Spleen (tissue), 13 donors: ENCODE measurements at places on chromosomes 1 and 21.
A peak's percentile ranks its signal among the peaks of the same experiment; 100 is the strongest.

DNA sequence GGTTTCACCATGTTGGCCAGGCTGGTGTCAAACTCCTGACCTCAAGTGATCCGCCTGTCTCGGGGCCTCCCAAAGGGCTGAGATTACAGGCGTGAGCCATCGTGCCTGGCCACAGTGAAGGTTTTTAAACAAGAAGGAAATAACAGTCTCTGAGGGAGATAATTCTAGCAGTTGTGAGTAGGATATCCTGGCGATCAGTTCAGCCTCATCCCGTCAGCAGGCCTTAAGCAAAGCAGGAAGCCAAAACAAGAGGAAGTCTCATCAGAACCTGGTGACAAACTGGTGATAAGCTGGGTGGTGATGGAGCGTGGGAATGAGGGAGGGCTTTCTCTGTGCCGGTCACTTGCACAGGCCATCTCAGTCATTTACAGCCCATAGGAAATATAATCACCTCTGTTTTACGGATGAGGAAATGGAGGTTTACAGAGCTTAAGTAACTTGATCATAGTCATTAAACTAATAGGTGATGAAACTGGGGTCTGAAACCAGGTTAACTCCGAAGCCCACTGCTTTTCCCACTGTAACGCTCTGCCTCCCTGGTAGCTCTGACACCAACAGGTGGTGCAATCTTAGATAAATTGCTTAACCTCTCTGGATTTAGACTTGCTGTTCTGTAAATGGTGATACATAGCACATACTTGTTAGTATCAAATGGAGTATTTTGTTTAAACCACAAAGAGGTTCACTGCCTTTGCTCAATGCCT is 40.8 kb upstream of the A3GALT2 start:
- no peak for DNase-seq

- DNase-seq: no peak
Observed at GRCh38 chr1:81682490-81682889, 118.2 kb upstream of the ADGRL2 start.

- no peak for DNase-seq
Observed at GRCh38 chr1:110409316-110409715, 1.8 kb upstream of the LAMTOR5 start.

- no peak for DNase-seq
Observed at GRCh38 chr1:4010284-4010683, 110.2 kb upstream of the C1orf174 start.

- DNase-seq: no peak
Observed at GRCh38 chr1:206560007-206560716, 52.1 kb downstream of the EIF2D start.

GRCh38 chr1:20325844-20326420 is 35.3 kb downstream of the VWA5B1 start:
- no peak for DNase-seq

DNA sequence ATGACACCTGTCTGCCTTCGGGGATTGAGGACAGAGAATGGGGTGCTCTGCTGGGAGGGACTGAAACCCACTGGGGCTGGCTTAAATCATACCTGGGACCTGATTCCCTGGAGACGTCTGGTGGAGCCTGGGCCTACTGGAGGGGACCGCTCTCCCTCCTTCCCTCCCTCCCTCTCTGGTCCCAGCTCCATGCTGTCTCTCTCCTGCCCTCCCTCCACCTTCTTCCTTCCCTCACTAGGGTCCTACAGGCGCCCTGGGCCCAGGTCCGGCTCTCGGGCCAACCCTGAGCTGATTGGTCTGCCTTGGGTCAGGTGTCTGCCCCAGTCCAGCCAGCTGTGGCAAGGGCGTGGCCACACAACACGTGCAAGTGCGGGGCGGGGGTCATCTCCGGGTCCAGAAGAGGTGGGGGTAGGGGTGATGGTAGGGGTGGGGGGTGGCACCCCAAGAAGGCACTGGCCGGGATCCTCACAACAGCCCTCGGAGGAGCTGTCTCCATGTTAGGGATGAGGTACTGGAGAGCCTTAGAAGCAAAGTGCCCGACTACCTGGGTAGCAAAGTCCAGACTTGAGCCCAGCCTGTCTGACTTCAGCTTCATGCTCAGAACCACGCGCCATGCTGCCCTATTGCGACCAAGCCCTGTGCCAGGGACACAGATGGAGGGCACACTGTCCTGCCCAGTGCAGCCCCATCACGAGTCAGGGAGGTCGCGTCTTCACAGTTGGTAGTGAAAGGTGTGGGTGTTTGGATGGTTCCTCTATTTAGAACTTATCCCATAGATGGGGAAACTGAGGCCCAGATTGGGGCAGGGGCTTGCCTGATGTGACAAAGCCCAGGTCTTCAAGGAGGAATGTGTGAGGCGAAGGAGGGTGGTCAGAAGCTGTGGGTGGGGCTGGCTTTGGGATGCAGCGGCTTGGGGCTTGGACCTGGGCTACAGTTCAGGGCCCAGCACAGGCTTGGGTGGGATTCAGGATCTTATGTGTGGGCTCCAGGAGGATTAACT is 574.1 kb downstream of the PTPRU start:
- DNase-seq: peak; percentile 44

- no peak for DNase-seq
Observed at GRCh38 chr1:116380499-116381242, 7.6 kb downstream of the ATP1A1 start.

- DNase-seq: no peak
Observed at GRCh38 chr1:40133839-40134238, 27.3 kb upstream of the RLF start.

DNA sequence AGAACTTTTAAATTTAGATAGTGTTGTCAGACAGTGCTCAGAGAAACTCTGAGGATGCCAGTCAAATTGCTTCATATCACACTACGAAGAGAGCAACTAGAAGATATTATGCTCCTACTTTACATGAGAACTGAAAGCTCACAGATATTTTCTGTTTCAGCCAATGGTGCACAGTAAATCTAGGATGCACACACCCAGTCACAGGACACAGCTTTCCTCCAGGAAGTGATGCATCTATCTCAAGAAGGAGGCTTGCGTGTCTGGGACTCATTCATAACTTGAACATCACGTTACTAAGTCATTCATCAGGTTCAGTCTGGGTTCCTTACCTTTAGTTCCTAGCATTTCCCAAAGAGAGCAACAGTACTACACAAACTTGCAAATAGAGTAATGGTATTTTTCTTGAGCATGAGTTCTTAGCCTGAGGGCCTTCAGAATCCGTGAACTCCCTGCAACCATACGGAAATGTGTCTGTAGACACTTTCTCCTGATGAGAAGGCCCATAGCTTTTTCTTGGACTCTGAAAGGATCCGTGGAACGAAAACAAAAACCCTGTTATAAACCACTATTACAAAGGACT is 12.2 kb downstream of the ZNF697 start:
- DNase-seq: no peak

GRCh38 chr1:224780736-224781135 is 148.7 kb upstream of the DNAH14 start:
- DNase-seq: no peak

- no peak for DNase-seq
Observed at GRCh38 chr1:243529512-243529911, 273.7 kb downstream of the SDCCAG8 start.

DNA sequence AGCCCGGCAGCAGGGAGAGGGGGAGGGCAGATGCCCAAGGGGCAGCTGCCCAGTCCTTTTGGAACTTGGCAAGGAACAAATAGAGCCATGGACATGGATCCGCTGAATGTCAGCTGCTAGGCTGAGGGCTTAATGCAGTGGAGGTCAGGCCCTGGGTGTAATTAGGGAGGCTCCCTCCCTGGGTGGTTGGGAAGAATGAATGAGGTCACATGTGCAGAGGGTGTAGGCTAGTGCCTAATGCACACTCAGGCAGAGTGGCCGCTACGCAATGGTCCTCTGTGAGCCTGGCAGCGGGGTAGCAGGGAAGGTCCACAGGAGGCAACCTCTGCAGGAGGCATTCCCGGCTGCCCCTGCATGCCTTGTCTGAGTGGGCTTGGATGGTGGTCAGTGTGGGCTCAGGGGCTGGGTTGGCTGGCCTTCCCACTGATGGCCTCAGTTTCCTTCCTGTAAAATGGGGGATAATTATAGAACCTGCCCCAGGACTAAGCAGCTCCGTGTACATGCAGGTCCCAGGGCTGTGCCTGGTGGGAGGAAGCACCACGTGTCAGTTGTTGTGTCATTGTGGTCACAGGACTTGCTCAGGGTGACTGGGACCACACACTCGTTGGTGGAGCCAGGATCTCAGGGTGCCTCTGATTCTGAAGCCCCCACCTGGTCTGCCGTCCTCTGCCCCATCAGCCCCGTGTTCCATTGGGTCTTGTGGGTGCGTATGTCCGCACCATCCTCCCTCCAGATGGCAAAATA is 81.6 kb upstream of the ACTL8 start:
- no peak for DNase-seq

DNA sequence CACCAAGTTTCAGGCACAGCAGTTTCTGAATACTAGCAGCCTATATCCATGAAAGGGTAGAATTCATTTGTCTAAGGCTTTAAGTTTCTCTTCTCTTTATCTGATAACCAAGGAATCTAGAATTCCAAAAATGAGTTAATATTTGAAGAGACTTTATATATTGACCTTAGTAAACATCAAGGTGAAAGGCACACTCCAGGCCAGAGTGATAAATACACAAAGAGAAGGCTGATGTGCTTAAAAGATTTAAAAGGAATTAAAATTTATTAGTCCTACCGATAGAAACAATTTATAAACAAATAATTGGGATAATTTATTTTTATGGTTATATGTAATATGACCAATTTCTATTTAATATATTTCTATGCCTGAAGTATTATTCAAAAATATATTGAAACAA is 93.4 kb upstream of the DESI2 start:
- no peak for DNase-seq

DNA sequence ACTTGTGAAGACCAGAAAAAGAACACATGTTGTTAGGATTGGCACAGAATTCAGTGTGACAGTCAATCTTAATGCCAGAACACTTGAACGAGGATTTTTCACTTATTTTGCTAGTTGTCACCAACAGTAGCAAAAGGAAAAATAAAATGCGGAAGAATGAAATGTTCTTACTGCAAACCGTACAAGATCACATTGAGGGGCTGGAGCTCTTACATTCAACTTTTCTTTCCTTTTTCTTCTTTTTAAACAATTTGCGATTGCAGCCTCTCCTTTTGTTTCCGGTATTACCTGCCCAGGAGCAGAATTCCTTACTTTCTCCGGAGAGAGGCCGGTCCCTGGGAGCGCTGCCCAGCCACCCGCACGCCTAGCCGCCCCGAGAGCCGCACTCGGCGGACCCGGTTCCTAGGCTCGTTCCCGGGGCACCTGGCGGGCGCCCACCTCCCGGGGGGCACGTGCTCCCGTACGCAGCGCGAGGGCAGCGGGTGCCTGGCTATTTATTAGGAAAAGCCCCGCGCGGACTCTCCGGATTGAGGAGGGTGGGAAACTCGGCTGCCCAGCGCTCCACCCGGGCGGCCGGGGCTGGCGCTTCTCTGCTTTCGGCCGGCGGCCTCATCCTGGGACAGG is 1.2 kb upstream of the CAMTA1 start:
- DNase-seq: no peak

DNA sequence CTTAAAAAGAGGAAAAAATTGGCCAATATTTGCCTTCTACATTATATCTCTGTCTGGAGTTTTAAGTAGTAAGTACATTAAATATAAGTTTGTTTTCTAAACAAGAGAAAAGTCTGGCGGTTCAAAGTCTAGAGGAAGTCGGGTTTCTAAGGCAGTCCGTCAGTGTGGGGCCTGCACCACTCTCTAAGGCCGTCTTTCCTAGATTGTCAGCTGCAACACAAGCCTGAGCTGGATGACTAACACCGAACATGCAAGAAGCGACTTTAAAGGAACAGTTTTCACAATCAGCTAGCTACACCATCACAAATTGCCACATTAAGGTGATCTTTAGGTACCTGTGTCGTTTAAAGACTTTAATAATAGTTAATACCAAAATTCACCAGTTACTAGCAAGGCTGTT is 19.6 kb downstream of the CCSAP start:
- DNase-seq: no peak

DNA sequence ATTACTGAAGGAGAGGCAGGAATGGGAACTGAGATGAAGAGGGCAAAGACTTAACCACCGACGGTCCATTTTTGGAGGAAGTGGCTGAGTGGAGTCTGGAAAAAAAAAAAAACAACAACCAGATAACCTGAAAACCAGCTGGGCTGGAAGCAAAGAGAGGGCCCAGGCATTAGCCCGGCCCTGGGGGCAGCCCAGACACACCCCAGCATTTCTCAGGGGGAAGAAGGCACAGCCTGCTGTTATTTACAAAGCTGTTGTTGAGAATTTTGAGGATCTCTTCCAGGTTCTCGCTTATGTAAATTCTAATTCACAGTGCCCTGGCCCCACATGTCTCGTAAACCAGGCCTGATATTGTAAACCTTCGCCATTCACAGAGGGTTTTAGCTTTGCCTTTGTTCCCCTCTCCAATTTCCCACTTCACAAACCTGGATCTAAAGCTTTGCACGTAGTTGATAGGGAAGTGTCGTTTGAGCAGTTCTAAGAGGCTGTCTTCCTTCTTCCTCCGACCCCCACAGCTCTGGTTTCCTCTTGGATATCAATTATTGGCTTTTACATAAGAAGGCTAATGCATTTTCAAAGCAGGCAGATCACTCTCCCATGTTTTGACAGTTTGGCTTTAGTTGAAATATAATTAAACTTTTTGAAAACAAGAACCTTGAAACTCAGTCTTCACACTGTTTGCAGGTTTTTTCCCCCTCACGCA is 161.8 kb upstream of the IRF2BP2 start:
- DNase-seq: no peak

DNA sequence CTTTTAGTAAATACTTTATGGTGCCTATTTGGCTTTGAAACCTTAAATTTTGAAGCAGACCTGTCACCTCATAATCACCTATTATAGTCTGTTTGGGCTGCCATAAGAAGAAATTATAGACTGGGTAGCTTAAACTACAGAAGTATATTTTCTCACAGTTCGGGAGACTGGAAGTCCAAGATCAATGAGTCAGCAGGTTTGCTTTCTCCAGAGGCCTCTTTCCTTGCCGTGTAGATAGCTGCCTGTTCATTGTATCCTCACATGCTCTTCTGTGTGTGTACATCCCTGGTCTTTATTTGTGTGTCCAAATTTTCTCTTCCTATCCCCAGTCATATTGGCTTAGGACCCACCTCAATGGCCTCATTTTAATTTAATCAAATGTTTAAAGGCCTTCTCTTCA is 518.2 kb downstream of the ADGRL2 start:
- no peak for DNase-seq

DNA sequence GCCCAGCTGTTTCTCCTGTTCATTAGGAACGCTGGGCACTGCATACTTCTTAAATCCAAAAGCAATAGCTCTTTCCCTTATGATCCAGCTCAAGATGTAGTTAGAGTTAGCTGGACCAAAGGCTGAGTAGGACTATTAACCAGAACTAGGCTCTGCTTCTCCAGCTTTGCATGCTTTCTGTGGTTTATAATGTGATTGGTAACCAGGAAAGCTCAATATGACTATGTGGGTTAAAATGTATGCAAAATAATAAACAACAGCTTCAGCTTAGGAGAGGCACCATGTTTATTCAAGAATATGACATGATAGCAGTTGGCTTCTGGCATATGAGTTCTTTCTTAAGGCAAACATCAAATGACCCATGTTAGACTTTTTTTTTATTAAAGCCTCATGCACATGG is 73.8 kb downstream of the LYPLAL1 start:
- DNase-seq: no peak

- DNase-seq: peak; percentile 56
Observed at GRCh38 chr21:45374826-45375455, 30.0 kb upstream of the COL18A1 start.
